ENCODE measurements at places on chromosomes 2 and 18. TPM values are rescaled to one million over a fixed set of nuclear protein-coding genes. Genes with fewer than 3 reads are reported as not detected.

GRCh38 chr18:78908462-78909260 lies 71.0 kb upstream of the SALL3 start:
- no peak for DNase-seq

GKN2 gene
- total RNA-seq, result not detected

- no peak for DNase-seq
Measured at GRCh38 chr2:71832388-71832787, 315.3 kb downstream of the CYP26B1 start.

DNA sequence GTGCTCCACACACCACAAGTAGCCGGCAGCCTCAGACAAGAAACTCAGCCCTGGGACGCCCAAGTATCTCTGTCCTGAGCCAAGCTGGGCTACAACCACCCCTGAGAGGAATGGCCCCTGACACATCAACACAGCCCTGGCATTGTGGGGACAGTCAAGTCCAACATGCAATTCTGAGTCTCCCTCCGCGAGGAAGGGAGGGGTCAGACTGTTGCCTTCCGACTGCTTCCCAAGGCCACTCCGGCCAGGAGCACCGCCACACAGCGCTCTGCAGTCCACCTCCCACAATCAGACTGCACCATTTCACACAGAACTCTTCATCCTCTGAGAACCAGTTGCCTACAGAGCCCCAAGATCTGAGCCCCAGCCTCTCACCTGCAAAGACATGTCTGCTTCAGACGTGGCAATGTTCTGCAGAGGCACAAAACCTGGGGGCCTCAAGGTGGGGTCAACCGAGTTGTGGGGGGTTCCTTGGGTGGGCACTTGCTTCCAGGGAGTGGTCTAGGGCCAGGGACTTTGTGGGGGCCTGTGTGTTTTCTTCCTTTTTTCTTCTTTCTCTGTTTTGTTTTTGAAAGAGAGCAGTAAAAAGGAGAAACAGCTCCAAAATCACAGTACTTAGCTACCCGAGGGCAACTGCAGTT lies 76.7 kb upstream of the SALL3 start:
- no peak for DNase-seq

Data from GM23338 (cell line).